ENCODE measurements at places on chromosomes 7 and 10. TPM values are rescaled to one million over a fixed set of nuclear protein-coding genes. Genes with fewer than 3 reads are reported as not detected.

The ASIC3 gene
- total RNA-seq: 2.2 TPM

The IFIT3 gene
- total RNA-seq: 6.0 TPM

The PNLIP gene
- not detected for total RNA-seq

DNA sequence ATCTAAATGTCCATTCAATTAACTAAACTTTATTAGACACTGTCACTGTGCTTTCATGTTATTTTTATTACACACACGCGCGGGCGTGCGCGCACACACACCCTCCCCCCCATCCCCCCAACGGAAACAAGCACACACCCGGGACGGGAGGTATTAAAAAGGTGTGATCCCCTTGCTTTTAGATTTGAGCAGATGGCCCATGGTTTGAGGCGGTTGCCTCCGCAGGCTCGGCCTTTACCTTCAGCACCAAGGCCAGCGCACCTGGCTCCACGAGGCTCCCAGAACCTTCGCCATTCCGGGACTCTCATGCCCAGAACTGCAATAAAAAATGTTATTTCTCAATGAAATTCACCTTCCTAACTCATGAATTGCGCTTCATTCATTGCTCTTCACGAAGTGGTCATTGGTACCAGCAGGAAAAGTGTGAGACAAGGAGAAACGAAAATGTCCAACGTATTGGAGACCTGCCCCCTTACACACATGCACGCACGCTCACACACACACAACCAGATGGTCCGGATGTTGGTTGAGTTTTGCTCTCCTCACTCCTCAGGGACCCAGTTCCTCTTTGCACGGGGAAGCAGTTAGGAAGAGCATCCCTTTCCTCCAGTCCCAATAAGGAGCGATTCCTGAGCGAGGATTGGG, 20.8 kb upstream of the PTF1A start:
- no peak for DNase-seq

GRCh38 chr7:2512179-2512661, 7.4 kb upstream of the LFNG start:
- no peak for DNase-seq

All from chondrocyte (in vitro differentiated cells).